ENCODE measurements at places on chromosomes 7 and 10.

- DNase-seq: no peak
Observed at GRCh38 chr7:143130541-143130940, 1.3 kb upstream of the PIP start.

- no peak for DNase-seq
Observed at GRCh38 chr7:28686418-28686800, 271.7 kb downstream of the TRIL start.

DNA sequence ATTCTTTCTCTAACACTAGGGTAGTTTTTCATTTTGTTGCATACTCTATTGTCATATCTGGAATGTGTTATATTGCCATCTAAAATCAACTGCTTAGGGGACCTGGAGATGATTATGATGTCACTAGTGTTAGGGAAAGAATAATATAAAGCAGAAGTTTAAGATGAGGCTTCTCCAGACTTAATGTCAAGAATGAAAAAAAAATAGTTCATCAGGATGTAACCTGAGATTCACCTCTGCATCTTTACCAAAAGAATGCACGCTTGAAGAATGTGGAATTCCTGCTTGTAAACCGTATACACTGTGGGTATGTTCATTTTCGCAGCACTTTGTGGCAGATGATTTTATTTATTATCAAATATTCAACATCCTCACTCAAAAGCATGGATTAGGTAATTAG is 184.6 kb downstream of the ST7 start:
- DNase-seq: no peak

DNA sequence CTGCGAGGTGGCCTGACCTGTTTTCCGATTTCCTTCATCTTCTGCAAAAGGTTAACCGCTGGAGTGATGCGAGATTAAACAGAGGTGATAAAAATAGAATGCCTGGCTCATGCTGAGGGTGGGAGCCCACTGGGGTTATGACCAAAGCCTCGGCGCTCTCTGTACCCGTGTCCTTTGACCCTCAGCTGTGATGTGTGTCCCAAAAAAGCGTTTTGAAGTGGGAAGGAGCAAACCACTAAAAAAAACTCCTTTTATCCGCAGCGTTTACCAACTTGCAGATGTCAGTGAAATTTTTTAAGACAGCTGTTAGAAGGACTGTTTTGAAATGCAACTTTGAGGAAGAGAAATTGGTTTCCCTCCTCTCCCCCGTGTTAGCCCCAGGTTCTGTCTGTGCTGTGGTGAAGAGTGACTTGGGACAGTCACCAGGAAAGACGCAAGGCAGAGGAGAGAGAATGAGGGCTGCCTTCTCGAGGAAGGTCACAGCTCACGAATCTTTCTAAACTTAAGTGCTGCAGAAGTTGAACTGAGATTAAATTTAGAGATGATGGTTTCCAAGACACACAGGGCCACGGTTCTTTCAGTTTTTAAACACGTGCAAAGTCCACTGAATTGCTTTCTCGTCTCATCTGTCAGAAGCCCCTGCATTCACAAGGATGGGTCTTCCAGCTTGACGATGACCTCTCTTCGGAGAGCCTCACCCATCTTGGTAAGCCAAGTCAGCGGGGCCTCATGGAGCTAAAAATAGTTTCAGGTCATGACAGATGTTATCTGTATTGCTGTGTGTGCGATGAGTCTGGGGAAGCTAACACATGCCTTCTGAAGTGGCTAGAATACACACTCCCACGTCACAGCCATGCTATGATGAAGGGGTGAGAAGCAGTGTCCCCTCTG is 27.6 kb downstream of the AMZ1 start:
- DNase-seq: no peak

GRCh38 chr10:35225204-35225603 is 98.6 kb downstream of the CREM start:
- DNase-seq: no peak

DNA sequence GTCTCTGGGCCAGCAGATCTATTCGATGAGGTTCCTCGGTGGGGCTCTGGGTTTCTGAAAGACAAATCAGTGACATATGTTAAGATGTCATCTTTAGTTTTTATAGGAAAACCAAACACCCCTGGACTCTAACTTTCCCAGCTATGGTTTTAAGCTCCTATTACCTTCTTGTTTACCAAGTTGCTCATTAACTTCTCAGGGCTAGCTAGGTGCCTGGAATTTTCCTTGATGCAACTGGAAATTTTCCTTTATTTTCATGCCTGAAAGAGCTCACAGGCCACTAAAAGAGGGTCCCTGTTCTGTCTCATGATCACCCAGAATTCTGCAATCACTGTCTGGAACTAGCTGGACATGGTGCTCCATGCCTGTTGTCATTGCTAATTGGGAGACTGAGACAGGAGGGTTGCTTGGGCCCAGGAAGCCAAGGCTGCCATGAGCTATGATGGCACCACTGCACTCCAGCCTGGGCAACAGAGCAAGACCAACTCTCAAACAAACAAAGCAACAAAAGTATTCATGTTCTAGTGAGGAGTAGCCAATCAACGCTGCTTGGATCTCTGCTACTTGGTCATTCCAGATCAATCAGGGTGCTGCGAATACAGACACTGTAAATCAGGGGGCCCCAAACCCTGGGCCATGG is 1173.5 kb upstream of the AUTS2 start:
- DNase-seq: no peak

GRCh38 chr10:93542358-93542791 is 24.1 kb upstream of the FFAR4 start:
- DNase-seq: no peak

DNA sequence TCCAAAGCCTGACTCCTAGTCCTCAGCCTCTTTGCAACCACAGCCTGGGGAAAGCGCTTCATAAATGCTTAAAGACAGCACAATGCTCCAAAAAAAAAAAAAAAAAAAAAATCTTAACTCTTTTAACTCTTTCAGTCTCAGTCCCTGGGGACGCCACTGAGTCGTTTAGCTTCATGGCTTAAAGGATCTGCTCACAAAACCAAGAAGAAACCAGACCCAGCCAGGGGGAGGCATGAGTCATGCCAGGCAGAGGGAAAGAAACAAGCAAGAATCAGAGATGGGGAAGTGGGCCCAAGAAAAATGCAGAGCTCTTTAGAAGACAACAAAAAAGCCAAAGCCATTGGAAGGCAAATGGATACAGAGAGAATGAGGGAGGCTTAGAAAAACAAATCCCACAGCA is 32.5 kb upstream of the DOCK1 start:
- DNase-seq: no peak

GRCh38 chr10:9449530-9449929 is 1395.0 kb downstream of the GATA3 start:
- DNase-seq: no peak

GRCh38 chr7:71735961-71736556 is 604.1 kb downstream of the GALNT17 start:
- peak; percentile 20 for DNase-seq

- no peak for DNase-seq
Observed at GRCh38 chr10:118570591-118570990, 24.9 kb downstream of the PRLHR start.

- DNase-seq: no peak
Observed at GRCh38 chr7:129405527-129405926, 28.7 kb upstream of the STRIP2 start.

DNA sequence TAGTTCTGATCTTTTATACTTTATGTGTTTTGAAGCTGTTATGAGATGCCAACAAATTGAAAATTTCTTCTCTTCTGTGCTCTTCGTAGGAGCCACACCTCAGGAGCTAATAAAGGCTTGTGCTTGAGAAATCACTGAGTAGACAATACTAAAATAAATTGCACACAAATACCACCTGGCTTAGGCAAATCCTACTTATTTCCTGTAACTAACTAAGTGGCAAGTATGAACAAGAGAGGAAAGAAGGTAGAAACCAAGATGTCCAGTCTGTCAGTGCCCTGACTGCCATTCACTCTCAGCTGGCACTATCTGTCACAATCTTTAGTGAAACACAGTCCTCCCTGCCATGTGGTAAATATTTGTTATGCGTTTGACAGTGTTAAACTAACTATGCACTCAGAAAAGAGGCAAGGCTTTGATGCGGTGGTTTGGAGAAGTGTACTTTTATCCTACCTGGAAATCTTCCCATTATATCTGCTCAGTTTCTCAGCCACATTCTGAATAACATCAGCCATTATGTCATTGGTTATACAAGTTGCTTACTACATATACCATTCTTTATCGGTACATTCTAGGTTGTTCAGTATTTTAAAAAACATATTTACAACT is 293.4 kb upstream of the VWC2 start:
- DNase-seq: no peak

DNA sequence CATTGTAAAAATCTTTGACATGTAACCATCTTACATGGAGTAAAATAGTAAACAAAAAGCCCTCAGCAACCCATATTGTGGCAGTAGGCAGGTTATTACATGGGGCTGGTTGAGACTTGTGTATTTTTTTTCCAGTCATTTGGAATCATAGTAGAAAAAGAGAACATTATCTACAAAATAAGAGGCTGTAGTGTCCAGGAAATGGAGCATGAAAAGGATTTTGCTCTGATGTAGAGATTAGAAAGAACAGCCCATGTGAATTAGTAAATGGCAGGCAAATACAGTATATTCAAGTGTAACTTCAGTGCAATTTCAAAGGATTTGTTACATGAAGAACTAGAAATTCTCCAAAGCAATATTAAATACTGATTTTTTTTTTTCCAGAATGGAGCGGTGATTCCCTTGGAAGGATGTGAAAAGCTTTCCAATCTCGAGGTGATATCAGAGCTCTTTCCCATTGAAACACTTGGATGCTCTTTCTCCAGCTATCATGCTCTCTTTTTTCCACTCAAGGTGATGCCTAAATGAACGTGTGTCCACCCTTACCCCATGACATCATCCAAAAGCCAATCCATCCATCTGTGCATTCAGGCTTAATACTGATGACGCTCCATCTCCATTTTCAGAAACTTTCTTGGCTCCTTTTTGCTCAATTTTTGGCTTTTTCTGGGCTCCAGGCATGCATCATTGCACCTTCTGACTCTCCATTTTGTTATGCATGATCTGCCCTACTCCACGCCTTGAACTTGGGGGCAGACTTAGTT is 1034.7 kb downstream of the TYW1 start:
- DNase-seq: no peak

DNA sequence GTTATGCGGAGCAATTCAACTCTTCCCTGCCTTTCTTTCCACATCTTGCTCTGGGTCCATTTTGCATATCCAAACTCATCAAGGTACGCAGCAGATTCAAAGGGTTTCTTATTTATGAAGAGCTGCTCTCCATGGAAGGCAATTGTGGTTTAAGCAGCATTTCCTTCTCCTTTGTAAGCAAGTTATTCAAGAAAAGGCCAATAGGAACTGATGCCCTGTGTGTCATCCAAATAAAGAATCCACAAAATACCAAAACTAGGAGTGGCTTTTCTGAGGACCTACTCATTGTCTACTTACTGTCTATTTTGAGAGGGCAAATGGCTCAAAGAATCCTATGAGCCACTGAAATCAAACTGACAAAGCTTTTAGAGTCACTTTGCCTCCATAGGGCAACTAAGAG is 253.1 kb downstream of the PTEN start:
- no peak for DNase-seq

DNA sequence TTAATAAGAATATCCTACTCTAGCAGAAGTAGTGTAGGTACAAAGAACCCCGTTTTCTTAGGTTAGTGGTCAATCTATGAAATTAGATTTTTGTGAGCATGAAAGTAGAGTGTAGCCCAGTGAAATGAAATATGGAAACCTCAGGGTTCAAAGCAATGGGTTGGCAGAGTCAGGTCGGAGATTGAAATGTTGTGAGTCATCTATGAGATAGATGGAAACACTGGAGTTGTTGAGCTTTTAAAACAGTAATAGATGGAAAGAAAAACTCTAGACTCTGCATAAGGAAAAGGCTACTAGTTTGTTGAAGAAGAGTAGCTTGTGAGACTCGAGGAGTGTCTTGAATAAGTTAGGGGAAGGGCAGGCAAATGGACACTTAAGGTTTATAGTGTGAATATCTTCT is 251.9 kb downstream of the EXOC4 start:
- no peak for DNase-seq

GRCh38 chr10:4851176-4851575 is 25.2 kb downstream of the AKR1E2 start:
- DNase-seq: no peak

DNA sequence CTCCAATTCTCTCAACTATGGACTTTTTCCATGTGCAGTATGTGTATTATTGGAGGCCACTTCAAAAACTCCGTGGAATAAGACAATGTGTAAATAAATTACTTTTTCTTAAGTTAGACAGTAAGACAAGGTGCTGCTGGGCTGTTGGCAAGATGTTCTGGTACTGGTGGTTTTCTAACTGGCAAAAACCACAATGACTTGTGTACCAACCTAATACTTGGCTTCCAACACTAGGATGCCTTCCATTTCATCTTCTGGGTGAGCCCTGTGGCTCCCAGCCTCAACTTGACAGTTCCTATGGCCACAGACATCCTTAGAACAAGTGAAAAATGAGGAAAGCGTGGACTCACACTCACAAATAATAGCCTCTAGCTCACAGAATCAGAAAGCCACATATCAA is 77.0 kb downstream of the OSBPL3 start:
- no peak for DNase-seq

DNA sequence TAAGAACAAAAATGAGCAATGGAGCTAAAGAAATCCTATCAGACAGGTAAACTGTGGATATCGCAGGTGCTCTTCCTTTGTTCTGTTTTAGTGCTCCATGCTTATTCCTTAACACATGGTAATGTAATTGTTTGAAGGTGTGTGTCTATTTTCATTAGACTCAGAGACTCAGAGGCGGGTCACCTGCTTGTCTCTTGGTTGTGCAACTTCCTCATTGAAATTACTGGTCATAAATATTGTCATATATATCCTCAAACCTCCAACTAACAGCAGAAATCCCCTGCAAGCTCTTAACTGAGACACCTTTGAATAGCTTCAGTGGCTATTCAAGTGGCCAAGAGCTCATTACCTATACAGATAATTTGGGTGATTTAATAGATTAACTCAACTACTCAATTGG is 177.2 kb downstream of the PTN start:
- DNase-seq: no peak

DNA sequence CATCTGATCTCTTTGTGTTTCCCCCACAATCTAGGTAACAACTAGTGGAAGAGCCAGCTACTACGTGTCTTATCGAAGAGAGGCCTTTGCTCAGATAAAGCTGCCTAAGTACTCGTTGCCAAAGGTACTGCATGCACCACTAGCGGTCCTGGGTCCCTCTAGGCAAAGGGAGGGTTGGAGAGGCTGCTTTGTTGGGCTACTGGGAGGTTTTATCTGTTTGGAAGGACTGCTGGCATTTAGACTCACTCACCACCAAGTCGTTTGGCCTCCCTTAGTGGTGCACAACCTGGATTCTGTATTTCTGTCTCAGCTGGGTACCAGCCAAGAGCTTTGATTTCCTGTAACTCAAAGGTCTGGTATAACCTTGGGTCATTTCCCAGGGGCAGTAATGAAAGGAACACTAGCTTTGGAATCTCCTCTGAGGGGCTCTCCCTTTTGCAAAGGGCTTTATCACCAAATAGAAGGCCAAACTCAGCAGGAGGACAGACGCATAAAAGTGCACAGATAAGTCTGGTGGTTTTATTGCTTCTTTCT is 498.3 kb downstream of the SORCS3 start:
- no peak for DNase-seq

DNA sequence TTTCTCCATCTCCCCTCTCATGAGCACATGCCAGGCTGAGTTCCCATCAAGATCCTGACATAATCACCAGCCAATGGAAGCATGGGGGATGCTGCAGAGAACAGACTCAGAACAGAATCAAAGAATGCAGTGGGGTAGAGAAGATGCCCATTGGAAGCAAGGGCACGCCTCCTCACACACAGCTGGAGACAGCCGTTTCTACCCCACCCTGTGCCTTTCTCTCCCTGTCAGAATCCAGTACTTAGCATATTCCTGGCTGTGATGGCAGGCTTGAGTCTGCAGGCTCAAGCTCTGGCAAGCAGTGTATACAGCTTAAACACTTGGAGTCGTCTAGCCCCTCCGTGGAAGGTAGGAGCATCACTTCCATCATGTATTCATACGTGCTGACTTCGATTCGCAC is 867.9 kb downstream of the NRG3 start:
- DNase-seq: no peak
